ENCODE measurements at places on chromosomes 12 and 14.
A peak's percentile ranks its signal among the peaks of the same experiment; 100 is the strongest.

DNA sequence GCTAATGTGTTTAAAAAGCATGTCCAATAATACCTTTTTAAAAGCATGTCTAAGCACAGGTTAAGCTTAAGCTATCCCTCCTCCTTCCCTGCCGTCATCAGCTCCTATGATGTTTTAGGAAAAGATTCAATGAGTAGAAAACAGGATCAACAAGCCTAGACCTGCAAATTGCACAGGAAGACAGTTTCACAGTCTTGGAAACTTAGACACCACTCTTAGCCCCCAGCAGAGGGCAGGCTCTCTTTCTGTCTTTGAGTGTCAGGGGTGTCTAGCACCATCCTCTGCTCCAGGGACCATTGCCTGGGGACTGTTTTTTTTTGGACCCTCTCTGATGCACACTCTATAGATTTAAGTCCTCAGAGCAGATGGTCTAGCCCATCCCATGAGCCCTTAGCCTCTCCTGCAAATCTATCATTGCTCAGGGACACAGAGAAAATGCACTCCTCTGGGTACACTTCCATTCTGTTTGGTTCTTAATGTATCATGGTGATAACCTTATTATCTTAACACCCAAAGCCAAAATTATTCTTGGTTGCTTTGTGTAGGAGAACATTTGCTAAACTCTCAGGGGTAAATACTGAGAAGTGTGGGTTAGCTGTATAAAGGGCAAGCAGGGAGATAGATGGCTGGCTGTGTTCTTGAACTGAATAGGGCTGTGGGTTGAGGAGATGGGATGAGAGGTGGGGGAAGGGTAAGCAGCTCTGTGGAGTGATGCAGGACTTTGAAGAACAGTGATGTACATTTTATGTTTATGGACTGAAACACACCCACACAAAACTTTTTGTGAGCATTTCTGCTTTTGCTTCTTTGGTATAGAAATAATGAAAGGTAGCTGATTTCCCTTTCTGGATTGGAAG lies 259.9 kb upstream of the DDHD1 start:
- peak; percentile 11 for DNase-seq

- peak; percentile 92 for DNase-seq
Observed at GRCh38 chr14:22829661-22830442, at the start of gene MRPL52. Gene MRPL52, plus strand, starts transcription at chr14:22829887. Its CDS starts 26 bp downstream, at chr14:22829913.

GRCh38 chr12:110171186-110171538 lies 47.0 kb downstream of the IFT81 start:
- DNase-seq = no peak

GRCh38 chr14:92960706-92961566 lies 38.0 kb downstream of the CHGA start:
- no peak for DNase-seq

DNA sequence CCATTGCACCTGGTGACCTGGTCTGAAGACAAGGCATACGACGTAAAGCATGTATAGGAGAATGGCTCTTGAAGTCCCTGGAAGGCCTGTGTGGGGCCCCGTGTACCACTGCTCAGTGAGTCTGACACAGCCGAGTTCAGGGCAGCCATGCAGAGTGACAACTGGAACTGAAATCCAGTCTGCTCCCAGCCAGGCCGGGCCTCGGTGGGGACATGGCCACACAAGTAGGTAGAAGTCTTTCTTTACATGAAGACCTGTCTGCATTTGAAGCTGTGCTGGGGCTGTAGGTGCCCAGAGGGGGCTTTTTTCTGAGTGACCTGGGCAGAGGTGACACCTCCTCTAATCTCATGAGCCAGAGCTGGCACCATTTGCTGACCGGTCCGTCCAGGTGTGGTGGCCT lies 35.7 kb downstream of the ADGRD1 start:
- DNase-seq = no peak

DNA sequence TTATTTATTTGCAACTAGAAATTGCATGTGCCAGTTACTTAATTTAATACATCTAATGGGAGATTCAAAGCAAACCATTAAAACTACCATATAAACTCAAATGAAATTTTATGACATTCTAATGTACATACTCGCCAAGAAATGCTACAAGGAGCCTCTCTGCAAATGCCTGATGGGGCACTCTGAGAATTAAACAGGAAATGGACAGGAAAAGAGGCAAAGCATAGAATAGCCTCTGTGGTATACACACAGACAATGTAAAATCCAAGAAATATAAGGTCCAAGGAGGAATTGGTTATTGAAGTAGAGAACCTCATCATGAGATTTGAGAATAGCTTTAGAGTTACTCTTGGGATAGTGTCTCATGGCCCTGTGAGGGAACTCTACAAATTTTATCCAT lies 41.2 kb downstream of the RAB21 start:
- no peak for DNase-seq

GRCh38 chr12:124399622-124400021 lies 104.7 kb downstream of the RFLNA start:
- DNase-seq = no peak

DNA sequence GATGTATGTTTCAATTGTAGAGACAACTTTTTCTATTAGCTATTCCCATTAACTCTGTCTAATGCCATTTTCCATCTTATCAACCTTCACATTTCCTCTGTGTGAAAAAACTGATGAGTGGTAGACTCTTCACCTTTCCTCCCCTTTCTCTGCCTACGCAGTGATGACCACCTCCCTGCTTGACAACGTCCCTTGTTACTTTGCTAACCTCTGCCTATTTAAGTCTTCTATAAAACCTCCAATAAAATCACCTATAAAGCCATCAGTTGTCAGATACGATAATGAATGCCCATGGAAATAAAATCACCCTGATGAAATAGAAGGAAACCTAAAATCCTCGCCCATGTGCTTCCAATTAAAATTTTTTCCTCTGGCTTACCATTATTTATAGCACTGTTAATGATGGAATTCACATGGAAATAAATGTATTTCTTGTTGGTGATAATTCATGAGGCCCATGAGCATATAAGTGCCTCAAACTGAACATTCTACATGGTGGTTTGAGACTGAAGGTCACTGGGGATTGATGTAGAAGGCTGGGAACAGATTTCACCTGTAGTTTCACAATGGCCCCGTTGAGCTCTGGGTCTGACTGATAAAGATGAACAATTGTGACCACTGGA lies 1454.0 kb upstream of the SEL1L start:
- DNase-seq = no peak

DNA sequence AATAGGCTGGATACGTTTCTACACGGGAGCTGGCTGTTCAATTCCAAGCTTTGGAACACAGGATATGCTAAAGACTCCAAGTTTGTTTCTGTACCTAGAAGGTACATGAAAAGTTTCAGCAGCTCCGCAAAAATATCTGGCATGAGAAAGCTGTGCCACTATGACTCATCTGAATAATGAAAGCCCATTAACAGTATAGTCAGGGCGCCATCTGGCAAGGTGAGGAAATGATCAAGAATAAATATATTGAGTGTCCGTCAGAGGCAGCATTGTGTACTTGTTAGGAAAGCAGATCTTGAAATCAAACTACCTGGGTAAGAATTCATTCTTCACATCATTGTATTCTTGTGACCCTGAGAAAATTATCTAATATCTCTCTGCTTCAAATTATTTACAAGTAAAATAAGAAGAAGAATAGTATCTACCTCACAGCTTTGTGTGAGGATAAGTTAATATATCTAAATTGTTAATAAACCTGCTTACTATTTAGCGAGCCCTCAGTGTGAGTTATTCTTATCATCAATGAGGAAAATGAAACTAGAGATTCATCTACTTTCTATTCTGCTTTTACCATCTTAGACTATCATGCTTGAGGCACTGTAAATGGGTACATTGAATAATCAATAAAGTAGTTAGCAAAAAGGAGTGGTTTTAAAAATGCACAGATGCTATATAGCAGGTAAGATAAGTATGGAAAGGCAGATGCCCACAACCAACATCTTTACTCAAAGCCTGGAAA lies 53.5 kb downstream of the FSCB start:
- DNase-seq = peak; percentile 9

- no peak for DNase-seq
Observed at GRCh38 chr12:23561364-23562345, 387.8 kb downstream of the SOX5 start.

- DNase-seq = no peak
Observed at GRCh38 chr12:56932867-56933266, 1.3 kb downstream of the SDR9C7 start.

- DNase-seq = no peak
Observed at GRCh38 chr12:28870839-28871440, 278.1 kb upstream of the FAR2 start.

GRCh38 chr14:87503711-87504110 lies 489.3 kb downstream of the GALC start:
- no peak for DNase-seq

DNA sequence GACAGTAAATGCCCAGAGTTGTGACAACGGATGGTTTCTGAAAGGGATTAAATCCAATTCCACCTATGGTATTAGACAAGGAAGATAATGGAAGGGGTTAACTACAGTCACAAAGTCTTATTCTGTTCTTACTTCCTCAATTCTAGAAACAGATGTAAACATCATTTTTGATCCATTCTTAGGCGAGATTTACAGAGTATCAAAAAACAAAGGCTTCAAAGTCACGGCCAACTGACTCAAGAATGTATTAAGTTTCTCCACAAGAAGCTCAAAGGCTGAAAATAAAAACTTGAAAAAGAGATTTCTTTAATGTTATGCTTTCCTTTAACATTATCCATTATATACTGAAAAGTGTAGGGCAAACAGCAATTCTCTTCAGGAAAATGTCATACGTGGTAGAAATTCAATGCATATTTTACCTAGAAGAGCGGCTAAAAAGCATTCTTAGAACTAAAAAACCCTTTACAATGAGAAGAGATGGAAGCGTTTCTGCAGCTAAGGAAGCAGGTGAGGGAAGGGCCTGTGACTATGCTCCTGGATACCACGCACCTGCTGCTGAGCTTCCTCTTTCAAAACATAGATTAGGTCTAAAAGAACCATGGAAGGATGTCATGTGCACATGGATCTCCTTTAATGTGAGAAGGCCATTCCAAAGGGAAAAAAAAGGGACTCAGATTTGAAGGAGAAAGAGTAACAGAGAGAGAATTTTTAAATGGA lies 185.8 kb downstream of the STXBP6 start:
- no peak for DNase-seq

GRCh38 chr14:91338379-91338778 lies 79.2 kb downstream of the CCDC88C start:
- no peak for DNase-seq

GRCh38 chr14:58992935-58993334 lies 195.5 kb upstream of the DAAM1 start:
- DNase-seq = no peak

- no peak for DNase-seq
Observed at GRCh38 chr12:80846952-80847351, 90.8 kb downstream of the LIN7A start.

GRCh38 chr14:85178864-85179263 lies 351.1 kb upstream of the FLRT2 start:
- DNase-seq = no peak

GRCh38 chr12:10214895-10215267 lies 2.2 kb downstream of the GABARAPL1 start:
- DNase-seq = no peak

DNA sequence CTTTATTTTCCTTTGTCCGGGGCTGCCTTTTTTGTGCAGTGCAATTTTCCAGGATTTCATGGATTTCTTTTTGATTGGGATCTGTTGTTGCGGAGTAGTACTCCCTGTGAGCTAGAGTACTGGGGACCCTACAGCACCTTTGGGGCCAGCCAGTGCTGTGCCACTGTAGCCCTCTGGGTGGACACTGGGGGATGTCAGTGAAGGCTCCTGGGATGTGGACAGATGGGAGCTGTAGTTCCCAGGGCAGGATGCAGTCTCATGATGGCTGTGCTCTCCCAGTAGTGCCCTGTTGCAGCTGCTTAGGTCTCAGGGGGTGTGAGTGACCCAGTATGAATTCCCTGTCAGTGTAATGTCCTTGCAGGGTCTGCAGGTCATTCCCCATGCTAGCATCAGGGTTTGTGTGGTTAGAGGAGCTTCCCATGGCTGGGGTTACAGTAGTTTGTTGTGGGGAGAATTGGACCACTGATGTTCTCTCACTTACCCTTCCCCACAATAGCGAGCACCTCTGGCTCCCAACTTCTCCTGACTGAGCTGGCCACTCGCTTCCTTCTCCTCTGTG lies 72.2 kb downstream of the BRMS1L start:
- no peak for DNase-seq

- DNase-seq = no peak
Observed at GRCh38 chr12:69254046-69254445, 14.7 kb downstream of the CPSF6 start.

GRCh38 chr12:109029411-109029810 lies 8.5 kb upstream of the SVOP start:
- DNase-seq = no peak

- DNase-seq = no peak
Observed at GRCh38 chr12:108363165-108363564, 24.1 kb upstream of the CMKLR1 start.

DNA sequence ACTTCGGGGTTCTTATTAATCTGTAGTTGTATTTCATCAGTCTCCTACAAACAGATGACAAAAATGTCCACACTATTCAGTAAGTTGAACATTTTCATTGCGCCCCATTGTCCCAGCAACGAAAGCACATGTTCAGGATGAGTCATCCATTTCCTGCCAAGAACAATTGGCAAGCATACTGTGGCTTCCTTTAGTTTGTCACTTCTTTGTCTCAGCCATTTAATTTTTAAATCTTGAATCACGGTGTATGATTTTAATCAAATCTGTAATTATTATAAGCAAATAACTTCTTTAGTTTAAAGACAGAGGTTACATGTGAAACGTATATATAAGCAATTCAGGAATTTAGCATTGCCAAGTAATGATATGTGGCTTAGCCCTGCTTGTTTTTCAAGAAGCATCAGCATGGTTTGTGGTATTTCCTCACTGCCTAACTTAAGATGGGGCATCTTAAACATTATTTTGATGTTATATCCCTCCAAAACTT lies 211.3 kb upstream of the KRR1 start:
- DNase-seq = no peak

DNA sequence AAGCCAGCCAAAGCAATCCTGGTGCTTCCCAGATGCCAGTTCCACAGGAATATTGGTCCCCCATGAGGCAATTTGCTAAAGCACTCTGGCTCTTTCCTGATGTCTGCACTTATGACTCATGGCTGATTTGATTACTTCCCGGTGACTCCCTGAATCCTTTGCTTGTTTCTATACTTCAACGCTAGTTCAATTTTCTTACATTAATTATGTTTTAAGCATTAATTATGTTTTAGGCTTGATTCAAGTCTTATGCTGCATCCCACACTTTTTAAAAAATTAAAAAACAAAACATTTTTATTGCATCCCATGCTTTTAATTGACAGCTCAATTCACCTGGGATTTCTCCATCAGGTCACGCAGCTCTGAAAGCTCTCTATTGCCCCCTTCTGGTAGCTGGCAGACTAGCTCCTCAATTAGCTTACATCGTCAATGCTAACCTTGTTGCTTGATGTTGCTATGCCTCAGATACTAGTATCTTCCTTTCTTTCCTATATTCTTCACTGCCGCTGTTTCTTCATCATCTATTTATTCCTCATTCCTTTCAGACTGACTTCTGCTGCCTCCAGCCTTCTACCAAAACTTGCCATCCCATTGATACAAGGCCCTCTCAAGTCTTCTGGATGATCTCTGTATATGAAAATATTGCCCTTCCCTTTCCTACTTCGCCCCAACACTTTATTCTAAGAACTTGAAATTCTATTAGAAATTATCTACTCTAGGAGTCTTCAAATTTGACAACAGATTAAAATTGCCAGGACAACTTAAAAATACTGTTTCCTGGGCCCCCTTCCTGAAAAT lies 32.0 kb downstream of the TSHR start:
- DNase-seq = peak; percentile 75

- DNase-seq = no peak
Observed at GRCh38 chr12:7327918-7328317, 24.0 kb downstream of the ACSM4 start.

GRCh38 chr12:108642269-108642870 lies 8.7 kb upstream of the SELPLG start:
- DNase-seq = no peak

GRCh38 chr12:57146961-57147944 lies at the start of gene LRP1-AS:
Gene LRP1-AS, minus strand, starts transcription at chr12:57147619.
- DNase-seq = no peak
